Activated CD4-positive, alpha-beta T cell treated with anti-CD3 and anti-CD28 coated beads, Interleukin-2, amount 50 U/mL, for 48 hours (primary cell): ENCODE measurements at places on chromosomes 7 and 10.

DNA sequence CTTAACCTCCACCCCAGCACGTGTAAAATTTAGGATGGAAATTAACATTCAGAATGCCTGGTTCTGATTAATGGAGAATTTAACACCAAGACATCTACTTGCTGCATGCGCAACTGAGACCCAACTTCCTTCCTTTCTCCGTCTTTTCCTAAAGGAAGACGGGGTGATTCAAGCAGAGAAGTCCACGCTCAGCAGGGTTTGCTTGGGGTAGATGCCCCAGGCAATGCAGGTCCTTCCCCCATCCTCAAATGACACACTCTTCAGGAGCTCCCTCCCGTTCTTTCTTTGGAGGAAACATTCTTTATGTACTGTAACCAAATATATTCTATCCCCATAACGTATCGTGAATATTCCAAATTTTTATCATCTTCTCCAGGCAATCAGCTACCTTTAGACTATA is 47.0 kb downstream of the FAM171A1 start:
- DNase-seq: no peak

GRCh38 chr10:115566867-115567266 is 473.7 kb downstream of the ATRNL1 start:
- no peak for DNase-seq

DNA sequence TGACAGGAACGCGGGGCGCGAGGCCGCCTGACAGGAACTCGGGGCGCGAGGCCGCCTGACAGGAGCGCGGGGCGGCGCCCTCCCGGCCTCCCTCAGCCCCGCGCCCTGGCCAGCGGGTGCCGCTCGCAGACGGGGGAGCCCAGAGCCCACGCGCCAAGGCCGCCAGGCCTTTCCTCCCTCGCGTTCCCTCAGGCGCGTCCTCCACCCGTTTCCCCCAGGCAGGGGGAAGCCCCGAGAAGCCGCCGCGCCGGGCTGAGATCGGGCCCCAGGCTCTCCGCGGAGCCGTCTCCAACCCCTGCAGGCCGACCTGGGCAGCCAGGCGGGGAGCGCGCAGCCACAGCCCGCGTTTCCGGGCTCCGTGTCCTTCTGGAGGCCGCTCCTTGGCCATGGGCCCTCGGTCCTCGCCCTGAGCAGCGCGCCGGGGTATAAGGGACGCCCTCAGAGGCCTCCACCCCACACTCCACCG is 17.7 kb downstream of the PTPRN2 start:
- no peak for DNase-seq

DNA sequence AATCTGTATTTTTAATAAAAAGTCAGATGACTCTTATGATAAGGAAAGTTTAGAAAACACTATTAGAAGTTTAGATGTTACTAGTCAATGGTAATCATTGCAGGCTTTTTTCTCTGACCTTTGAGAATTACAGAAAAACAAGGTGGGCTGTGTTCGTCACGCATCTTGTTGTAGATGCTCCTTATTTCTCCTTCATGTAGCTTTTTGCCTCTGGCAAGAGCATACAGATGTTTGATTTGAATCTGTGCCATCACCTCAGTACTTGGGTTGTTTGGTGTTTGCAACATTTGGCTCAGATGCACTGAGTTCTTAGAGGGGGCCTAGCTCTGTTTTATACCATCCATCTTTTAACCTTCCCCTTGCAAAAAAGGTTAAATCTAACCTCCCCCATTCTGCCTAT is 11.5 kb downstream of the TAS2R16 start:
- DNase-seq: no peak

DNA sequence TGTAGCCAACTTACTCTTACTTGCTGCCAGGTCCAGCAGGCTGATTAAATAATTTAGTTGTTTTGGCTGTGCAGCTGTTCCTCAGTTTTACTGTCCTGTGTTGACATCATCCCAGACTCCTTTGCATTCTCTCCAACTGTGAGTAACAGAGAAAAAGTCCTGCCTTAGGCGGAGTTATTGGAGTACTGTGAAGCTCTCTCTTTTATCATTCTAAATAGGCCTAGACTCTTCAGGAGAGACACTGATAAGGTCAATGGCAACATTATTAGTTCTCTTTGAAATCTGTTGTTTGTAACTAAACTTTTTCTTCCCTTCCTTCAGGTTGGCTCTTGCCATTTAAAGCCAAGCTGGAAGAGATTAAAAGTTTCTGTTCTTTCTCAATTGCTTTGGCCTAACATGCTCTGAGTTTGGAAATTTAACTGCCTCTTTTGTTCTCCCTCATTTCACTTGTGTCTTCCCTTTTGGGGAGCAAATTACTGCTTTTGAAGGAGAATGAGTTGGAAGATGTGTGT is 215.7 kb upstream of the CSTF2T start:
- DNase-seq: no peak

DNA sequence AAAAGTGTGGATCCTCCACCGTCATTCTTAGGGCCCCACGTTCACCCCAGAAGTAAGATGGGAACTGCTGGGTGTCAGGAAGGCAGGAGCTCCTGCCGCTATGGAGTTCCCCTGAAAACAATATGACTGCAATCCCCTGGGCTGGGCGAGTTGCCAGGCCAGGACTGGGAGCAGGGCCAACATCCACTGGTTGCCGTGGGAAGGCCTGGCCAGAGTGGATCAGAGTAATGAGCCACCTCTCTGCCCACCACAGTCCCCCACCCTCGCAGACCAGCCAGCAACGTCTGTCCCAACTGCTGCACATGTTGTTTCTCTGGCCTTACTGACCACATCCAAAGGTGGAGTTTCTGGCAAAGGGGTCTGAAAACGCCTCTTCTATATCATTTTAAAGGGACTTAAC is 86.6 kb downstream of the STRA8 start:
- no peak for DNase-seq

GRCh38 chr10:101052285-101052684 is 9.5 kb upstream of the KAZALD1 start:
- no peak for DNase-seq

DNA sequence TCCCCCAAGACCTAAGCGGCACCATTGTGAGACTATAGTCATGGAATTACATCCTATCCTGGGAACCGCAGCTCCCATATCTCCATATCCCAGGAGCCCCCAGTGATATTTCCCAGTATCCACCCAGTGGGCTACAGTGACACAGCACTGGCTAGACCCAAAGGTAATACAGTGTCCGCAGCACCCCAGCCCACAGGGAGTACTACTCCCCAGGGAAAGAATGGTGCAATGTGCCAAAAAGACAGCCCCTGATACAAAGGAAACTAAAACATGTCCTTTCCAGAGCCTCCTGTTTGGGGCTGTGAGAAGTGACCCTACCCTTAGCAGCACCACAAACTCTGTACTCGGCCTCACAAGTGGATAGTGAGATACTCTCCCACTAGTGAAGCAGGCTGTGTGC is 4.5 kb upstream of the IFIT2 start:
- DNase-seq: no peak

GRCh38 chr7:79494046-79494445 is 40.6 kb upstream of the MAGI2 start:
- no peak for DNase-seq

- no peak for DNase-seq
Observed at GRCh38 chr7:157507987-157508386, 171.2 kb downstream of the DNAJB6 start.

DNA sequence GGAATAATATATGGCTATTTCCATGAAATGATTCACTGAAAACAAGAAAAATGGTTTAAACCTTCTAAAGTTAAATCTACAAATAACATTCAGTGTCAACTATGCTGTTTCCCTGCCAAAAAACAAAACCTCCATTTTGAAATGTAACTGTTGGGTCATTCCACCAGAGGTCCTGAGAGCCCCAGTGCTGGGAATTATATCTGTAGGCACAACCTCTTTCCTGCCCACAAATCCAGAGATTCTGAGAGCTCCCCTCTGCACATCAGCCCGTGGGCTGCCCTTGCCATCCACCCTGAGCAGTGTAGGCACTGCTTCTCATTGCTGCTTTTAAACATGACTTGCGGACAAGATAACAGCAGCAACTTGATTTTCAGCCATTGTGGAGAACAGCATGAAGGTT is 198.6 kb downstream of the TMEM178B start:
- DNase-seq: no peak

DNA sequence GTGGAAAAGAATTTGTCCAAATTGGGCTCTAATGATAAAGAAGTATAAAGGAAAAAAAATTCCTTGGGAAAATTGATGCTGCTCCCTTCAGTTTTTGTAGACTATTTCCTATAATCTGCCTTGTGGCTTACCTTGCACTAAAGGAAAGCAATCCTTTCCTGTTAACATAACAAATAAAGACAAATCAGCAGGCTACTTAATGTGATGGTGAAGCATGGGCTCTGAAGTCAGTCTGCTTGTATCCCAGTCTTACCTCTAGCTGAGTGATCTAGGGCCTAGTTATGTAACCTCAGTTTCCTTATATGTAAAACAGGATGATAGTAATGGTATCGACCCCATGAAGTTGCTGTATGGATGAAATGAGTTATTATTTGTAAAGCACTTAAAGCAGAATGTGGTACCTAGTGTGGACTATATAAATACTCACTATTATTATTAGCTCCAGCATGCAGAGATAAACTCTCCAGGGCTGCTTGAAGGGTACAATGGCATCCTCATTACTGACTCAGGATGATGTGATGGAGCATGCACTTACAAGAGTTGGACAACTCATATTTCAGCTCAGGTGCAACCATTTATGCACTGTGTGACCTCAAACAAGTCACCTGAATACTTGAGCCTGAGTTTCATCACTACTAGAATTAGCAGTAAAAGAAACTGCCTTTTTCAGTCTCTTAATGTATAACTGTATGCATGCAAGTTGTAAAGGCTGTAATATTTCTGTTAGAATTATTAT is 156.1 kb downstream of the DKK1 start:
- DNase-seq: no peak

GRCh38 chr7:366161-366803 is 76.3 kb downstream of the FOXL3 start:
- DNase-seq: no peak

DNA sequence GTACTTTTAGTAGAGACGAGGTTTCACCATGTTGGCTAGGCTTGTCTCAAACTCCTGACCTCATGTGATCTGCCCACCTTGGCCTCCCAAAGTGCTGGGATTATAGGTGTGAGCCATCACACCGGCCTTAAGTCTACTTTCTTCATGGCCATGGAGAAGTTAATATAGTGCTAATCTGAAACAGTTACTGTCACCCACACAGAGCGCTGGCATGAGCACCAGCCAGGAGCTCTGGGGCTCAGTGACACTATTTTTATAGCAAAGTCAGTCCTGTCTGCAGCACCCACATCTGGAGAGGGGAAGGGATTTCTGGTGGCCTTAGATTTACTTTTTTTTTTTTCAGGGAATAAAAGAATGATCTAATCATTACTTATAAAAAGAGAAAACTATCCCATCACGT is 21.3 kb downstream of the DNAJC12 start:
- no peak for DNase-seq

DNA sequence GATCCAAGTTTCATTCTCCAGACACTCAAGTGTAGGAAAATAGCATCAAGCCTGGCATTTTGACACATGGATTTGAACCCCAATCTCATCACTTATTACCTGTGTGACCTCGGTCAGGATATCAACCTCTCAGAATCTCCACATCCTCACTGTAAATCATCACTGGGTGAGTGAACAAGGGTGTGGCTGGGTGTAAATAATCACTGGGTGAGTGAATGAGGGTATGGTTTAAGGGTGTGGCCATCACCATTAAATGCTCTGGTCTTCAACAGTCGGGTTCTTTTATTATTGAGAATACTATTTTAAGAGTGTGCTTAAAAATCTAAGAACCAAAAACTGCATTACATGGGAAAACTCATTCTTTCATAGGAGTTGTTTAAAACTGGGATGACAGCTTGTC is 200.1 kb downstream of the DOCK4 start:
- DNase-seq: no peak

GRCh38 chr10:131911451-131911850 is 10.6 kb downstream of the PPP2R2D start:
- DNase-seq: no peak

- DNase-seq: no peak
Observed at GRCh38 chr7:130008941-130009847, 42.0 kb downstream of the ZC3HC1 start.

DNA sequence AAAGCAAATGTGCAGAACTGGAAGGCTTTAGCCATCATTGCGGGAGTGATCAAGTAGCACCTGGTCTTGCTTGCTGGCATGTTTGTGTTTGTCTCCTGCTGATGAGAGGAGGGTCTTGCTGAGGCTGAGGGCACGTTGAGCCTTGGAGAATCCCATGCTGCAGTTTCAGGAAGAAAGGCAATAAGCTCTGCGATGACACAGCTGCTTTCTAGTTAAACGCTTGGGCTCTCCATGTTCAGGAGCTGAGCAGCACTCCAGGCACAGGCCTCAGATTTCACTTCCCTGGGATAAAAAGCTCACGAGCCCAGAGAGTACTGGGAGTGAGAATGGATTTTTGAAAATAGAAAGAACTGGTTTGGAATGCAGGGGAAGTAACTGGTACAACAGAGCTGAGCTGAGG is 100.8 kb downstream of the LRRC18 start:
- DNase-seq: no peak

DNA sequence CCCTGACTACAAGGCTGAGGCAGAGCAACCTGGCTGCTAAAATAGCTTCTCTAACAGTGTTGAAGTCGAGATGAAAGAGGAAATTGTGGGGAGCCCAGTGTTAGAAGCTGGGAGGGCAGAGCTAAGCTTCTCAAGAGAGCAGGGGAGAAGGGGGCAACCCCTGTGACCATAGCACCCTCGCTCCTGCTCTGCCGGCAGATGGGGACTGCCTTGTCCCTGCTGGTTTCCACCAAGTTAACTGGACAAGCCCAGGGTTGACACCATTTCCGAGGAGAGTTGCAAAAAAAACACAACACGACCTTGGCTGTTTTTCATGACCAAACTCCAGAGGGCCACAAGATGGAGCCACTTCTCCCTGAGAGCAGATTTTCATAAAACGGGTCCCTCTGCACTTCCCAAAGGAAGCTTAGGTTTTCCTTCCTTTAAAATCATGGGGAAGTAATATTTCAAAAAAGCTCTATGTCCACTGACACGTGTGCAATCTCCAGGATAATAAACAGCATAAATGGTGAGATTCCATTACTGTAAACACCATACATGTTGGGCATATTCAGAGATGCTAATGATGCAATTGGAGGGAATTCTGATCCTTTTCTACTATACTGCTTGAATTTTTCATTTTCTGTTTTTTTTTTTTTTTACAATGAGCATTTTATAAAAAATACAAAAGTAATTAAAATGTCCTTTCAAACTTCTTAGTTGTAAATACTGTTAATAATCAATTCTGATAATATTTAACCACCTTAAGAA is 140.4 kb downstream of the PIP4K2A start:
- no peak for DNase-seq

DNA sequence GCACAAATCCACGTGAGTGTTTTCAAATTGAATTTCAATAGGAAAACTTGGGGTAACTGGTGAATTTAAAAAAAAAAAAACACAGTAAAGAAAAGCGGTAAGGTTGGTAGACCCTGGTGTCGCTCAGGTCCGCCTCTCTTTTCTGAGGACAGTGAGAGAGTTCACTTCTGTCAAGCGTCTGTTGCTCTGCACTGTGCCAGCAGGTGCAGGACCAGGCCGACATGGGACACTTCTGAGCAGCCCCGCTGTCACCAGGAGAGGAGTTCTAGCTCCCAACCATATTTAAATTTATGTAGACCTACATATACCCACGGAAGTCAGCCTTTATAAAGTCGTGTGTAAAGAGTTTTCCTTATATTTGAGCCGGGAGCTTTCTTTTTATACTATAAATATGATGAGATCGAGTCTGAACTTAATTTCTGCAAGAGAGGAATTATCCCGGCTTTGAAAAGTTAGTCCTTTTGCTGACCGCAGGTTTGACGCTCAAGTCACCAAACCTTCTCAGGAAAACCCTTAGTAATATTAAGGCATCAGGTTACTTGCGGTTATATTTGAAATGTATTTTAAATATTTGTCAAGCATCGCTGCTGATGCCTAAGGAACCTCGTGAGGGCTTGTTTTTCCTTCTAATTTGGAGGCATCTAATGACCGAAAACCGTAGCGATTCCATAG is 531 bp downstream of the IKZF1 start:
- DNase-seq: peak; percentile 52
